ENCODE measurements at places on chromosomes 11 and 22.
A peak's percentile ranks its signal among the peaks of the same experiment; 100 is the strongest.

DNA sequence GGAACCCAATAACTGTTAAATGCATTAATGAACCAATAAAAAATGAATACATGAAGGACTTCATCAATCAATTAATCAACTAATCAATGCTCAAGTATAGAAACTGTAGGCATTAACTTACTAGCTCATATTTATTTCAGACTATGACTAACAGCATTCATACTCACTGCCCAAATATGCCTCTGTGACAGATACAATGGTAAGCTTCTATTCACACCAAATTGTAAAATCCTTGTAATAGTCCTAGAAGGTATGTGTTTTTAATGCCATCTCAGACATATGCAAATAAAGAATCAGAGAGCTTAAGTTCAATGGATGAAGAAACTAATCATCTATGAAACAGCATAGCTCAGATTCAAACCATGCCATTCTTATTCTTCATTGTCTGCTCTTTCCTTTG is 1253.6 kb upstream of the TENM4 start:
- no peak for DNase-seq

GRCh38 chr11:65503368-65503948 is 4.6 kb downstream of the MALAT1 start:
- DNase-seq, result no peak

GRCh38 chr22:44369916-44370801 is 57.4 kb upstream of the SHISAL1 start:
- no peak for DNase-seq

- DNase-seq, result peak; percentile 68
These were observed 37.6 kb downstream of the ZNF195 start for GRCh38 chr11:3341298-3341697.

DNA sequence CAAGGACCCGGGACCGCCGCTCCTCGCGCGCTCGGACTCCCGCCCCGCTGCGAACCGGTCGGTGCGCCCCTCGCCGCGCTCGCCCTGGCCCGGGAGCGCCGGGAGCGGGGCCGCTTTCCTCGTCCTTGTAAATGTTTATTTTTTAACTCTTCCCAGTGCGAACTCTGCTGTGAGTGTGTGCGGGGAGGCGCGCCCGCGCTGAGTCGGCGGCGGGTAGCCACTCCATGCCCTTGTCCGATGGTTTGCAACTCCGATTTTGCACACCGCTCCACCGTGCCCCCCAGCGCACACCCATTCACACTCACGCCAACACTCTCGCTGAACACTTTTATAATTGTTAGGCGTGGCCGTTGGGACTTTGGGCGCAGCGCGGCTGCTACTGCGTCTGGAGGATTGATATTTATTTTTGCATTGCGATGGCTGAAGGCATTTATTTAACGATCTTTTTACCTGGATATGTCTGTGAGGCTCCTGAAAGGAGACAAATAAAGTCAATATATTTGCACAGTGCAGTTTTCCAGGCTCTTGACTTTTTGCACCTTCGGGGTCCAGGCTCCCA is 1.0 kb downstream of the C11orf96 start:
- DNase-seq, result no peak

GRCh38 chr11:117857734-117858414 is 18.6 kb downstream of the FXYD6 start:
- DNase-seq, result peak; percentile 15

GRCh38 chr11:66032957-66033735 is 6.9 kb upstream of the CATSPER1 start:
- DNase-seq, result no peak

DNA sequence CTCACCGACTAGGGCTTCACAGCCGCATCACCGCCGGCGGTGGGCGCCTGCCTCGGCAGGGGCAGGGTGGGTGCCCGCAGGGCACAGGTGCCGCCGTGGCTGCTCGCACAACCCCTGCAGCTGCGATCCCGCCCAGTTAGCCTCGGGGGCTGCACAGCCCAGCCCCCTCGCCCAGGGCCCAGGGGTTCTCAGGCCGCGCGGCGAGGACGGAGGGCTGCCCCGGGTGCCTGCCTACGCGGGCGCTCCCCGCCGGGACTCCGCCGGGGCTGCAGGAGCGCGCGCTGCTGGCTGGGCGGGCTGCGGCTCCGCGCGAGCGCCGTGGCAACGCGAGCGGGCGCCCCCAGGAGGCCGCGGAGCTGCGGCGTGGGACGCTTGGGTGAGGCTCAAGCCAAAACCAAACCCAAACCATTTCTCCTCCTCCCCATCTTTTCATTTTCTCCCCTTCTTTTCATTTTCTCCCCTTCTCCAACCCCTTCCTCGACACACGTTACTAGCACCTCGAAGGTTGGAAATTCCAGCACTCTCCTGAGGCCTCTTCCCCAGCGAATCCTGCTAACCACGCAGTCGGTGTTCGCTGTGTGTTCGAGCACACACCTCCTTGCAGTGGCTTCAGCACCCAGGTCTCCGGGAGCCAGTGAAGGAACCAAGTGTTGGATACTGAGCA is at the start of gene MICAL3:
TSS of gene MICAL3 (minus strand) at position 286 of the 664 bp plus-strand sequence. CDS start 117,749 bp downstream, outside the sequence.
- peak; percentile 82 for DNase-seq

DNA sequence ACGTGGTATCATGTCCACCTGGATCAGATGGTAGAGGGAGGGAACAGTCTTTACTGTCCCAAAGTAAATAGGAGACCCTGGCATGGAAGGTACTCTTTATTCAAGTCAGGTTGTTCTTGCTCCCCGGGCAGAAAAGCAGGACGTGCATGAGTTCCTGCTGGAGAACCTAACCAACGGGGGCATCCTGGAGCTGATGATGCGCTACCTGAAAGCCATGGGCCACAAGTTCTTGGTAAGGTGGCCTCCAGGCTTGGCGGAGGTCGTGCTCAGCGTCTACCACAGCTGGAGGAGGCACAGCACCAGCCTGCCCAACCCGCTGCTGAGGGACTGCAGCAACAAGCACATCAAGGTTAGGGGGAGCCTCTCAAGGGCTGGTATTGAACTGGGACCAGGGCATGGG is 48.7 kb downstream of the CABIN1 start:
- no peak for DNase-seq

DNA sequence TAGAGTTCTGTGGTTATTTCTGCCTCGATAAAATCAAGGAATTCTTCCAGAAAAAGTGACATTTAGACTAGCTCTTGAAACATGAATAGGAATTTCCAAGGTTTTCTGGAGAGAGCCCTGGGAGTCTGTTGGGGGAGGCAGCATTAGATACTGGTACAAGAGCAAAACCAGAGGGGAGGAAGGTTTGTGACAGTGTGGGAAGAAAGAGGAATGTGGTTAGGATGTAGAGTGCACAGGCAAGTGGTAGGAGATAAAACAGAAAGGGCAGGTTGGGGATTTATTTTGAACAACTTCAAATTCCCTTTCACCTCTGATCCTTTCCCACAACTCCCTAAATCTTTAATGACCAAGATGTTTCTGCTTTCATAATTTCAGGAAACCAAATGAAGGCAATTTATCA is 588.4 kb downstream of the METTL15 start:
- DNase-seq, result no peak

- no peak for DNase-seq
These were observed 1.4 kb upstream of the AMOTL1 start for GRCh38 chr11:94766713-94767206.

GRCh38 chr11:111107501-111107900 is 138.0 kb upstream of the POU2AF2 start:
- DNase-seq, result no peak

Data from head of caudate nucleus (tissue), 42 donors.